ENCODE measurements at places on chromosomes 3 and 15.

DNA sequence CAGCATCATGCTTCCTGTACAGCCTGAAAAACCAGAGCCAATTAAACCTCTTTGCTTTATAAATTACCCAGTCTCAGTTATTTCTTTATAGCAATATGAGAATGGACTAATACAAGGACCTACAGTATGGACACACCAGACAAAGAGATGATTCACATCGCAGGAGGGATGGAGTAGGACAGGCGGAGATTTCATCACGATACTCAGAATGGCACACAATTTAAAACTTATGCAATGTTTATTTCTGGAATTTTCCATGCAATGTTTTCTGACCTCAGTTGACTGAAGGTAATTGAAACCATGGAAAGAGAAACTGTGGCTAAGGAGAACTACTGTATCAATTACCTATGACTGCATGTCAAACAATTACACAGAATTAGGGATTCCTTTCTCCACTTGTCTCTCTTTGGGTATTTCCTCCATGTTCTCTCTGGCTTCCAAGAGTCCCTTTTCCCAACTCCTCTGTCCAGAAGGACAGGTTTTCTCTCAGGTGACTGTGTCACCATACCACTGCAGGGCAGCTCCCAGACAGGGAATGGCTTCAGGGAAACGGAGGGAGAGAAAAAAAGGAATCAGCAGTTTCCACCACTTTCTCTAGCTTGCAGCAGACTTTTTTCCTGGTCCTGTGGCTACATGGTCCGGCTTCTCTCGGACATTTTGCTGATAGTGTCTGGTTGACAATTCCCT, 3.0 kb upstream of the ANO10 start:
- no peak for DNase-seq

DNA sequence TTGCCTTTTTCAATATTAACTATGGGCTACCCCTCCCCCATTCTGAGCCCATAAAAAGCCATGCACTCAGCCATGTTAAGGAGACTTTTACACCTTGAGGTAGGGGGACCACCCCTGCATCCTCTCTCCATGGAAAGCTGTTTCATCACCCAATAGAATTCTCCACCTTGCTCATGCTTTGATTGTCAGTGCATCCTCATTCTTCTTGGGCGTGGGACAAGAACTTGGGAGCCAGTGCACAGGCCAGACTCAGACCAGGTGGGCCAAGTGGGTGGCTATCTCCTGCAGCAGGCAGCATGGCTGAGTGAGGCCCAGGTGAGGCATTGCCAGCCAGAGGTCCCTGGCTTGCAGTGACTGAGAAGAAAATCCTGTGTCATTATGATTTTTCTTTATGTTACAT, 357.4 kb upstream of the CDIN1 start:
- no peak for DNase-seq

- no peak for DNase-seq
Measured at GRCh38 chr3:133894353-133895207, 1.1 kb downstream of the RAB6B start.

DNA sequence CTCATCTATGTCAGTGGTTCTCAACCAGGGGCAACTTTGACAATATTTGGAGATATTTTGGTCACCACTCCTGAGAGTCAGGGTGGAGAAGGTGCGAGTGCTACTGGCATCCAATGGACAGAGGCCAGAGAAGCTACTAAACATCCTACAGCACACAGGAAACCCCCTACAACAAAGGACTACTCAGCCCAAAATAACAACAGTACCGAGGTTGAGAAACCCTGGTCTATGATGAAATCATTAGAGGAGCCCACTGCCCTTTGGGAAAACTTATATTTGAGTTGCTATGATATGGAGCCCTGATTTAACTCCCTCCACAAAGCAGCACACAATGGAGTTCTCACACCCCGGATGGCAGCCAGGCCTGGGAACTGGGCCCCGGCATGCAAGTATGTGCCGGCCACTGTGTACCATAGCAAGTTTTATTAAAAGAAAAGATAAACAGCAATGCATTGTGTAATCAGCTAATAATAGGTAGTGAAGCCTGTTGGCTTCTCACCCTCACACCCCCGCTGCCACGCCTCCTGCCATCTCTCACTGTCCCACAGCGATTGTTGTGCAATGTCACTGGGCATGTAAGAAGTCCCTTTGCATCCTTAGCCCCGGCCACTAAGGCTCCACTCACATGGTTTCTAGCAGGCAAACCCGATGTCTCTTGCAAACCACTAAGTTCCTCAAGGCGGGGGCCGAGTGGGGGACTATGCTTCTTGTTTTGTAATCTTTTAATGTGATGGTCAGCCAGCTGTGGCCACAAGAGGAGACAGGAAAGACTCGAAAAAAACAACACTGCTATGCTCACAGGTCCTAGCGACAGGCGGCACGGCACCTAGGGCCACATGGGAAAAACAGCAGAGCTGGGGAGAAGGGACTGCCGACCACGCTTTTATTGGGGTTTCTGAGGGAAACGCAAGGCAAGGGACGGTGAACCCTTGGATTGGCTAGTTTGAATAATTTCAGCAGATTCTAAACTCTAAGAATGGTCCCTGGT, 110.0 kb downstream of the AQP9 start:
- no peak for DNase-seq

DNA sequence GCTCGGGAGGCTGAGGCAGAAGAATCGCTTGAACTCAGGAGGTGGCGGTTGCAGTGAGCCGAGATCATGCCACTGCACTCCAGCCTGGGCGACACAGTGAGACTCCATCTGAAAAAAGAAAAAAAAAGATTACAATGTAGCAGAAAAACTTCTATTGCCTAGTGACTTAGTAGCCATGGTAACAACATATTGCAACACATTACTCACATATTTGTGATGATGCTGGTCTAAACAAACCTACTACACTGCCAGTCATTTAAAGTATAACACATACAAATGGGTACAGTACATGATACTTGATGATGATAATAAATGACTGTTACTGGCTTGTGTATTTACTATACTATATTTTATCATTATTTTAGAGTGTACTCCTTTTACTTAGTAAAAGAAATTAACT, 125.6 kb downstream of the PLOD2 start:
- no peak for DNase-seq

All from CD4-positive, alpha-beta T cell (primary cell).